ENCODE measurements at places on chromosomes 1 and 21. TPM values are rescaled to one million over a fixed set of nuclear protein-coding genes. Genes with fewer than 3 reads are reported as not detected.
A peak's percentile ranks its signal among the peaks of the same experiment; 100 is the strongest.

ATP1A2 gene
- not detected for total RNA-seq

- H3K4me1 ChIP-seq: peaks cover 7% of the 10 kb centered on the region
- H3K27me3 ChIP-seq: no peaks in the 10 kb centered on the region
- H3K4me3 ChIP-seq: no peak overlapping the region
- H3K36me3 ChIP-seq: no peaks in the 10 kb centered on the region
- no peak overlapping the region for H3K27ac ChIP-seq
- DNase-seq: no peak
These were observed 10.6 kb downstream of the CD160 start for GRCh38 chr1:145729666-145730436.

DNA sequence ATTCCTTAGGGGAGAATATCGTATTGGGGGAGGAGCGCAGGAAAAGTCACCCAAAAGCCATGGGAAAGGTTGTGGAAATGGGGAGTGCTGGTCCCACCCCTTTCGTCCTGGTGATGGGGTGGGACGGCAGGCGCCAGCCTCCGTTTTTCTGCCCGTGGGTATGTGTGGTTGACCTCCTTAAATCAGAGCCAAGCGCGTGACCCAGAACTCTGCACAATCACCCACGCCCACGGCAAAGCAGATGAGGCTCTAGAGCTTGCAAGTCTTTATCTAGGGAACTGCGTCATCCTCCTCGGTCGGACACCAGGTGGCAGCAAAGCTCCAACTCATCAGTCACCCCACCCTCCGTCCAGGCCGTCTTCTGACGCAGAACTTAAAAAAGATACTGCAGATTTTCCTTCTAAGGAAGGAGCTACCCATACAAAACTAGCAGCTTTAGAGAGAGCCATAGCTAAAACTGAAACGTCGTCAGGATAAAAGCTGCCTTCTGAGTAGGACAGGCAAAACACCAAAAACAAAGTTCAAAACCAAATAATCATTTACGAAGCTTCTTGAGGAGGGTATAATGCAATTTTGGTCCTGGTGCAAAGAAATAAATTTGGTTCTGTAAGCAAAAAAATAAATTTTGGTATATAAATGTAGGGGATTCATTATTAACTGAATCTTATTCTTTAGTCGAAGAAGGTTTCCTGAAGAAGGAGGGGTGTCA, 62.0 kb downstream of the TBX19 start:
- H3K27me3 ChIP-seq: peaks cover 3% of the 10 kb centered on the region
- DNase-seq: peak; percentile 92
- peaks cover 82% of the 10 kb centered on the region for H3K4me1 ChIP-seq
- peaks cover 21% of the 10 kb centered on the region for H3K36me3 ChIP-seq

DNA sequence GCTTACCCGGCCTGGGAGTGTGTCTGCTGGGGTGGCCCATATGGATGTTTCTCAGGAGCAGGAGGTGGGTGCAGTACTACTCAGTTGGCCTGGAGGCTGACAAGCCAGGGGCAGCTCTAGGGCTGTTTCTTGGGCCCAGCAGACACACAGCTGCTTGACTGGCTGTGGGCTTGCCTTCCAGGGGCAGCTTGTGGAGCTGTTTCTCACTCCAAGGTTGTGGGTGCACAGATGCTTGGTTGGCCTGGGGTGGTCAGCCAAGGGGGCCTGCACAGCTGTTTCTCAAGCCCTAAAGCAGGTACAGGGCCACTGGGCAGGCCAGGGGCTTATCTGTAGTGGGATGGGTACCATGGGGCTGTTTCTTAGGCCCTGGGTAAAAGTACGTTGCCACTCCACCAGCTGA, 1078.1 kb upstream of the ADGRL2 start:
- no peak overlapping the region for H3K27ac ChIP-seq
- DNase-seq: no peak
- H3K27me3 ChIP-seq: no peaks in the 10 kb centered on the region

DNA sequence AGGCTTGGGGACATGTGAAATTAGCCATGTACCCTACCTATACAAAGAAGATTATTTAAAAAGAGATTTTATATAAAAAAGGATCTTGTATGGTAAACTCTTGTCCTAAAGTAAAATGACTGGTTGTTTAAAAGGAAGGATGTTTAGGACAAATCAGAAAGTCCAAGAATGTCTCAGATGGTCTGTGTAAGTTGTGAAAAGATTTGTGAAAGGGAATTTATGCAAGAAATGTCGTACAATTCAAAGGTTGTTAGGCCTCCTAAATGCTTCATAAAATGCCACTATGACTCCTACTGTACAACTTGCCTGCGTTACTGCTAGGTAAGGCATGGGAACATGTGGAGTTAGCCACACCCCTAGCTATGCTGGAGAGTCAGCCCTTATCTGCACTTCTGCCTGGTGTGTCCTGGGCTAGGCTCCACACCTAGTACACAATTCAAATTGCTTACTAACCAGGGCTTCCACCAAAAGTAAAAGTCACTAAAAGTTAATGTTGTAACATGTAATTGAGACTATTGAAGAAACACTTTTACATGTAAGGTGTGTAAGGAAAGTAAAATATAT, 19.7 kb downstream of the PRDX6 start:
- H3K36me3 ChIP-seq: no peaks in the 10 kb centered on the region
- H3K27me3 ChIP-seq: no peaks in the 10 kb centered on the region
- H3K4me3 ChIP-seq: no peak overlapping the region
- no peaks in the 10 kb centered on the region for H3K4me1 ChIP-seq

All from activated CD4-positive, alpha-beta memory T cell treated with anti-CD3 and anti-CD28 coated beads, Interleukin-2, amount 10 ng/mL, durations not matched to agents 7 days and 5 days (primary cell).